Naive thymus-derived CD8-positive, alpha-beta T cell (primary cell): ENCODE measurements at places on chromosomes 5 and 9. TPM values are rescaled to one million over a fixed set of nuclear protein-coding genes. Genes with fewer than 3 reads are reported as not detected.

DNA sequence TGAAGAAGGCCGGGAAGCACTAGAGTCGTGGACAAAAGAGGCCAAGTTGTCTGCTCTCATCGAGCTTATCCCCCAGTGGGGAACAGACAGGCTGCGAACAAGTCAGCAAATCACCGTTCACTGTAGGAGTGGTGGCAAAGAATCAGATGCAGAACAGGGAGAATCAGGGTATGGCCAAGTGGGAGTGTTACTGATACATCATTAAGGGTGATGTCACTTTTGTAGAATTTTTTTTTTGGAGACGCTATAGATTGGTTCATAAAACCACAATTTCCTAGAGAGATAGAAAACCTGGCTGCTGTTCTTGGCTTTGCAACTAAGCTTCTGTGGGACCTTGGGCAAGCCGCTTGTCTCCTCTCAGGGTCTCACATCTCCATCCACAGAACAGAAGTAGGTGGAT is 21.3 kb downstream of the SPRY4 start:
- no peak for DNase-seq

DNA sequence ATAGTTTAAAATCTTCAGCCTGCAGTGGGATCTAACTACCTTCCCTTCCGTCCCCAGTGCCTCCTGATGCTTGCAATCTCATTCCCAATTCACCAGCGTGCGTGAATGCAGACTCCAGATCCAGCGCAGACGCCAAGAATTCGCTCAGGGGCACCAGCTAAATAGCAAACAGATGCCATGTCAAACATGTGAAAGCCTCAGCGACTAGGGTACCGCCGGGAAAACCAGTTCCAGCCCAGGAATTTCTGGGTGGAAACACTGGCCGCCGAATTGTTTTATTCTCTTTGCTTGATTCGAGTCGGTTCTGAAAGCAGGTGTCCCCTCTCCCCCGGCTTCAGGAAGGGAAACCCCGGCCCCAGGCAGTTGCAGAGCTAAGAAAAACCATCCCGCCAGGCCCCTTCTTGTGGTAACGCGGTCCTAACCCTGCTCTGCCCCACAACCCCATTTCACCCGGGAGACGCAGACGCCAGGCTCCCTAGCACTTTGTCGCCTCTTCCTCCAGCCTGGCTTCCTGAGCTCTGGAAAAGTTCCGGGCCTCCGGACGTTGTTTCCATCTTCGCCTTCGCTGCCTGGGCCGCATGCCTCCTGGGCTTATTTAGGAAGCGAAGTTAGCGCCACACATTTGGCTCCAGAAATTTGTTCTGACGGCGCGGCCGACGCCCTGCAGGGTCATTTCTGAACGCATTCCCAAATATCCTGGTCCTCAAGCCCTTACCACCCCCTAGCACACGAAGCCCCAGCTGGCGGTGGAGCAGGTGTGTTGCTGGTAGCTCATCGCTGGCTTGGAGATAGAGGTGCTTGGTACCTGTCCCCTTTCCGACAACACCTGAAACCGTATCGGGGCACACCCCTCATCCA is 665 bp upstream of the LVRN start:
- no peak for DNase-seq

GRCh38 chr5:109573766-109574165 is 116.0 kb upstream of the MAN2A1 start:
- no peak for DNase-seq

DNA sequence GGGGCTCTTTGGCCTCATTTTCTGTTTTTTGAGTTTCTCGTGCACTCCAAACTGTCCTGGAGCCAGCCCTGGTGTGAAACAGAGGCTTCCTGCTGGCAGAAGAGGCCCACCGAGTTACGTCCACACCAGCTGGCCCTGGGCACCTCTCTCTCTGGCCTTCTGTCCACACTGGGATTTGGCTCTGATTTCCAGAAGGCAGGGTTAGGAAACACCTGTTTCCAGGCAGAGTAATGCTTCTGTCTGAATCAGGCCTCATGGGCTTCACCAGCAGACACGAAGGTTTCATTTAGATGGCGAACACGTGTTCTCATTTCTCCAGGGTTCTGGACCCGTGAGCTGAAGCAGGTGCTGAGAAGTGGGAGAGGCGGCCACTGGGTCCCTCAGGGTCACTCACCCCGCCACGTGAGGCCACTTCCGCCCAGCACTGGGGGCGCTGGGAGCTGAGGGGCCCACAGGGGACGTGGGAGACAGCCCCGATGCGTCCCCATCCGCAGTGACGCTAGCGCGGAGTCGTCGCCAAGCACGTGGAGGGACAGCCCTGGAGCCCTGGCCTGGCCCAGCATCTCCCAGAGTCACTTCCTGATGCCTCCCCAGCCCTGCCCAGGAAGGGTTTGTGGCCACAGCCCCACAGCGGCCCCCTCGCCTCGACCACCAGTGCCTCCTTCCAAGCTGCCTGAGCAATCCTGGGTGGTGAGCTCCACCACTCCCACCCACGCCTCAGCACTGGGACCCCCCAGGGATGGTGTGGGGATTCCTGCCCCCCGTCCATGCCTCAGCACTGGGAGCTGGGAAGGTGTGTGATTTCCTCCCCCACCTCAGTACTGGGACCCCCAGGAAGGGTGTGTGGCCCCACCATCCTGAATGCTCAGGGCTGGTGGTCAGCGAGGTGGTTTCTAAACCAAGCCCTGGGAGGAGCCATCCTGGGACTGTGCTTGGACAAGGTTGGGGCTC is 4.9 kb upstream of the LRRC14B start:
- DNase-seq: no peak

DNA sequence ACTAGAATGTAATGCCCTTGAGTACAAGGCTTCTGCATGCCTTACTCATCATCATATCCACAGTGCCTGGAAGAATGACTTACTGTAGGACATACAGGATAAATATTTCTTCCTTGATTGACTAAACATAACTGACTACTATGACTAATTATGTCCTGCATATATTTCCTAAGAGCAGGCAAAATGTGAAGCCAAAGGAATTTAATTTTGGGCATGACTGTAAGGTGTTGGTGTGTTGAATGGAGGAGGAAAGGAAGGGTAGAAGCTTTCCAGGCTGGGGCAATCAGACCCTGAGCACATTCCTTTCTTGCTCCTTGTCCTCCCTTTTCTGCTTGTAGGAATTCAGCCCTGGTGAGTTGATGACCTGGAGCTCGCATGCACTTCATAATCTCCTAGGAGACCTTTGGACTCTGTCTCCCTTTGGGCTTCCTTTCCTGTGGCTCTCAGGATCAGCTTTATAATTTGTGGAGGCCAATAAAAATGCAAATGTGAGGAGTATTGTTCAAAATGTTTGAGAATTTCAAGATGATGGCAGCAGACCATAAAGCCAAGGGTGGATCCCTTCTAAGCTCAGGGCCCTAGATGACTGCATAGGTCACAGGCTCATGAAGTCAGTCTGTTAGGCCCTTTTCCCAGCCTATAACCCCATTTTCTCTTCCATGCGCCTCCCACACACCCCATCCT is 174.0 kb downstream of the HMHB1 start:
- no peak for DNase-seq

DNA sequence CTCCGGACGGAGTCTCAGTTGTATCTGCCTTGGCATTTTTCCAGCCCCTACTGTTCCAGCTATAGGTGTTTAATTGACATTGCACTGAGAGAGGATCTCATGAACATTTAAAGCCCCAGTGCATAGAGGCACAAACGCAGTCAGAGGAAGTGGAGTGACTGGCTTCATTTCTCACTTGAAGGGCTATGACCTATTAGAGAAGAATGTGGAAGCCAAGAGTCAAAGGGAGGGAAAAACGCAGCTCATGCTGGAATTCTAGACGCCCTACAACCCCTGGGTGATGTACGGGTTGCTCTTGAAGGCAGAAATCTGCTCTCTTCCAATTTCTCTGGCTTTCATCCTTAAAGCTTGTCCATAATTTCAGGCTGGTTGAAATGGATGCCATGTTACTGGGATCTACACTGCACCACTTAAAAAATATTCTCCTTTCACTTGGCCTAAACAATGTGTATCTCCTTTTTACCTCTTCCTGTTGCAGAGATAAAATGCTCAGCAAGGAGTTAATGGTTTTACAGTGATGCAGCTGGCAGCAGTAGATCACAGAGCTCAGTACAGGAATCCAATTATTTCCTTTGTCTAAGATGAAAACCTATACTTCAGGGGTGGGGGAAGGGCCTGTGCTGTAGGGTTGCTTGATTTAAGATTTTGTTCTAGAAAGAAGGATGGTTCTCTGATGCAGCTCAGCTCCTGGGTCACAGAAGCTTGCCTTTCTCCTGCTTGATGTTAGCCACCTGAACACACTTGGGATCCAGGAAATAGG is 61.8 kb upstream of the MAMDC2 start:
- DNase-seq: no peak

DNA sequence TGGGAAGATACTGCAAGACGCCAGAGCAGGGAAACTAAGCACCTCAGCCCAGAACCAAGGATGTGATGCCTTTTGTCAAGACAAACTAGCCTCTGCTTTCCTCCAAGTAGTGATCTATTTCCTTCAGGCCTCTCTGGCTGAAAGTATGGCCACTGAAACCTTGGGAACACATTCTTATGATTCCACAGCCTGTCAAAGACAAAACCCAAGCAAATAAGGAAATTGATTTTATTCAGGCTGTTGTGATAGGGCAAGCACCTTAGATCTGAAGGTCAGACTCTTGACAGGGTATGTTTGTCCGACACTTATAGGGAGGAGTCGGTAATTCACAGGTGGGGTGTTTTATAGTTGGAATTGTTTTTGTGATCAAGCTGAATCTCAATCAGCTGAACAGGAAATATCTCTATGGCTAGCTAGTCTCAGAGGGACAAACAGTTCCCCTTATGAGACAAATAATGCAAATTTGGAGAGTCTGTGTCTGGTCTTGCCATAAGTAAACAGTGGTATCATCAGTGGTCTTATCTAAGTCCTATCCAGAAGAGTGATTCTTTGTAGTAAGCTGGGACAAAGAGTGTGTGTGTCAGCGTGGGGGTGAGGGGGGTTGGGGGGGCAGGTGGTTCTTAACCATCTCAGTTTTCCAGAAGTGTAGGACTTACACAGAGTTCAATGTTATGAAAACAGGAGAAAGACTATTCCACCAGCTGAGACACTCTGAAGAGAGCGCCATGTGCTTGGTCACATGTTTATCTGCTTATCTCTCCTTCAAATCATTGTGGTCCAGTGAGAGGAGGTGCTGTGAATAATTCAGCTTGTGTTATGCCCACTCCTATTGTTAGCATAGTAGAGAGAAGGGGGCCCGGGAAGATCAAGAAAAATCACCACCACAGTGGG is 6.7 kb upstream of the ZCCHC10 start:
- DNase-seq: no peak

Gene SRD5A1
- total RNA-seq: 9.0 TPM

Gene FOXD1
- not detected for total RNA-seq

- no peak for DNase-seq
These were observed 14.3 kb downstream of the VLDLR start for GRCh38 chr9:2635922-2636321.

DNA sequence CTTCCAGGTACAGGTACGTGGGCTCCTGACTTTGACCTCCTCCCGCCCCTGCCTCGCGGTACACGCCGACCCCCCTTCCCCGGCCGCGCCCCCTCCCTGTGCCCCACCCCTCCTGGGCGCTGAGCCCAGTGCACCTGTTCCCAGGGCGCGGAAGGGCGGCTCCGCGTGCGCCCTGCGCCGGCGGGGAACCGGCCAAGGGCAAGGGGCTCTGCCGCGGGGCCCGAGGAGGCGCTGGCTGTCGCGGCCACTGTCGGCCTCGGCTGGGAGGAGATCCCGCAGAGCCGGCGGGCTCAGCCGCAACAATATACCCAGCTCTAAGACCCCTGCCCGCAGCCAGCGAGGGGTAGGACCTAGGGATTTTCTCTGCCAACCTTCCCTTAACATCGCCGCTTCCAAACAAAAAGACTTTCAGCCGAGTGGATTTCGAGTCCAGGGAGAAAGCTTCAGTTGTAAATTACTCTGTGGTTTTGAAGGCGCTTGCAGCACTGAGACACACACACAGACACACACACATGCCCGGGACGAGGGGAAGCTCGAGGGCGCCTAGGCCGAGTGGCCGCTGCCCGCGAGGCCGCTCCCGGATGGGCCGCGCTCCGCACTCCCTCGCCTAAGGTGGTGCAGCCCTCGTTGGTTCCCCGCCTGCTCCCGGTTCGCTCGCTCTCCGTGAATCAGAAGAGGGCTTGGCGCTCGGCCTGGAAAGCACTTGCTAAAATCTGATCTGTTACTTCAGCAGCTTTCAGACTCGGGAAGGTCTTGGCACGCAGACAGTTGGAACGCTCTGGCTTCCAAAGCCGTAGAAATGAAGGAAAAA is 1.2 kb downstream of the FGF18 start:
- DNase-seq: no peak

DNA sequence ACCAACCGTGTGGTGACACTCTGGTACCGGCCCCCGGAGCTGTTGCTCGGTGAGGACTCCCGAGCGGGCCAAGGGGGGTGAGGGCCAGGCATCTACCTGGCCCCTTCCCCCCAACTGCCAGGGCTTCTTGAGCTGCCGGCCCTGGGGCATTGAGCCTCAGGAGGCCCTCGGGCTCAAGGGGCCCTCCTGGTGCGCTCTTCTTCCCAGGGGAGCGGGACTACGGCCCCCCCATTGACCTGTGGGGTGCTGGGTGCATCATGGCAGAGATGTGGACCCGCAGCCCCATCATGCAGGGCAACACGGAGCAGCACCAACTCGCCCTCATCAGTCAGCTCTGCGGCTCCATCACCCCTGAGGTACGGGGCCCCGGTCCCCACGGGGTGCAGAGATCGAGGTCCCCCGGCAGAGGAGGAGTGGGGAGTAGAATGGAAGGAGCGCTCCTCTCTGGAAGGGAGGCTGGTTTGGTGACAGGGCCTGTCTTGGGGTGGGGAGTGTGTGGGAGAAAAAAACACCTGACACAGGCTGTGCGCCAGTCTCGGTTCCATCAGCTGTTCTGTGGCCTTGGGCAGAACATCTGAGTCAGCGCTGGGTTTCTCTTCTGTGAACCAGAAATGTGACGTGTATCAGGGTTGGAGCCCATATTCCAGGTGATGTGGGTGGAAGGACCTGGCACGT is 2.6 kb downstream of the CDK9 start:
- DNase-seq: no peak

Gene AQP7
- not detected for total RNA-seq

DNA sequence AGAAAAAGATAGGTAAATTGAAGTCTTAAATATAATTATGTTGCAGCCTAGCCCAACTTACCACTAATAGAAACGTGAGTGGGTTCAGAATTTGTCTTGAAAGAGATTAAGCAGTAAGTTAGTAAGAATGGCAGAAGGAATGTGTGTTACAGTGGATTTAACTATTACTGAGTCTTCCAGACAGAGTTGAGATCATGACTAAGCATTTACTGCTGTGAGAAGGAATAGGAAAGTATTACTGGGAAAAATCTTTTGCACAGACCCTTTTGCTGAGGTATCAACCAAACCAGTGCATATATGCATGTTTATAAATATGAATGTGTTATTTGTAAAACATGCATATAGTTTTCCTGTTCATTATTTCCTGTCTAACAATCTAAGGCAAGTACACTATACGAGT is 112.8 kb upstream of the EFNA5 start:
- no peak for DNase-seq

- no peak for DNase-seq
These were observed 16.7 kb upstream of the NEURL1B start for GRCh38 chr5:172624083-172624995.
